ENCODE measurements at places on chromosomes 1 and 21.

GRCh38 chr1:154758346-154758745, 111.7 kb downstream of the KCNN3 start:
- DNase-seq, result no peak

DNA sequence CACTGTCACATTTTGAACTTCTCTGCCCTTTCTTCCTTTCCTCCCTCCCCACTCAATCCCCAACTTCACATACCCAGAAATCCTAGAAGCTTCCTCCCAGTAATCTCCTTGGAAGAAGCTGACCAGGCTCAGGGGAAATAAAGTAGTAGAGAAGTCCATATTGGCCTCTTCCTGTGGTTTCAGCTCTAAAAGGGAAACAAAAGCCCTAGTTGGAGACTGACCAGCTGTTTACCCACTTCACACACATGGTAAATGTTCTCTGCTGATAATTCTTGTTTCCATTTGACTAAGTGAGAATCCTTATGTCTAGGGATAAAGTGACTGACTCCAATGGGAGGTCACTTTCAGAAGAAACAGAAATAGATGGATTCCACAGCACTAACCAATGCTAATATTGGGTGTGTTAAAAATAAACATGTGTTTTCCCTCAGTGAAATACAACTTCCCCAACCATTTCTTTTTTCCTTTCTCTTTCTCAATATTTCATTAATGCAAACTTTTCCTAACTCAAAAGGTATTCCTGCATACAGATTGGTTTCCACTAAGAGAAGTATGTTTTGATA, 178.9 kb upstream of the DPT start:
- no peak for DNase-seq

- DNase-seq, result no peak
These were observed 255.1 kb downstream of the NFIA start for GRCh38 chr1:61337441-61337951.

GRCh38 chr1:97252076-97252475, 530.5 kb downstream of the PTBP2 start:
- no peak for DNase-seq

DNA sequence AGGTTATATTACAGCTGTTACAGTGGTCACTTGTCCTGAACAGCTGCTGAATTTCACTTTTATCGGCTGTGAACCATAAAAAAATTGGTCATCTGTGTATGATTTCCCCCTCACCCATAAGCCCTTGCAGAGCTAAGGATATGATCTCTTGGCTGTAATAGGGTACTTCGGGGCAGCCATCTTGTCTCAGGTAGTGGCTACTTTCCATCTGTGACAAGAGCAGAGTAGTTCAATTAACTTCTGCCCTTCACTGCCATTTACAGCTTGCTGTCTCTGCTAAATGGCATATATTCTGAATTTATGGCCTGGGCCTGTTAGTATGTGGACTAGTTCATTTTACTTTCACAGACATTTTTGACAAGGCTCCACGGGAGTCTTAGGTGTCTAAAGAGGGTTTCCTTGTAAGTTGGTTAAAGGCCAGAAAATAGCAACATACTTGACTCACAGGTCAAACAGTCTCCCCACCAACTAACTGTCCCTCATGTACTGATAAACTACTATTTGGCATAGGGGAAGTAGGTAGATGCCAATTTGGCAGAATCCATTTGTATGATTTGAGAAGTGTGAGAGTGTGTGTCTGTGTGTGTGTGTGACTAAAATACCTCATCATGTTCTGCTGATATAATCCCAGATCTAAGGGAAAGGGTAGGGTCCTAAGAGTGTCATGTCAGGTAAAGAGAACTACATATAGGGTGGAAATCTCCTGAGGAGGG, 151.6 kb downstream of the KCTD3 start:
- no peak for DNase-seq

DNA sequence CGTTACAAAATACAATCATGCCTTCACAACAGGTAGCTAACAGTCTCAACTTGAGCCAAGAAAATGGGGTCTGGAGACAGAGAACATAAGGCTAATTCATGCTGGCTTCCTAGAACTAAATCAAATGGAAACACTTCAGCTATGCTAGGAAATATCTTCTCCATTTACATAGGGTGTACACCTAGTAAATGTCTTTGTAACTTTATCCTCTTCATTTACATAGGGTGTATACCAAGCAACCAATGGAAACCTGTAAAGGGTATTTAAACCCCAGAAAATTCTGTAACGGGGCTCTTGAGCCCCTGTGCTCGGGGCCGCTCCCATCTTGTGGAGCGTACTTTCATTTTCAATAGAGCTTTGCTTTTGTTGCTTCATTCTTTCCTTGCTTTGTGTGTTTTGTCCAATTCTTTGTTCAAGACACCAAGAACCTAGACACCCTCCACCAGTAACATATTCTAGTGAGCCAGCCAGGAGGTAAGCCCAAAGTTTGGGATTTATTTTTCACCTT, 19.5 kb upstream of the CYP4X1 start:
- no peak for DNase-seq

- DNase-seq, result no peak
These were observed 167.6 kb upstream of the POGK start for GRCh38 chr1:166671627-166672026.

DNA sequence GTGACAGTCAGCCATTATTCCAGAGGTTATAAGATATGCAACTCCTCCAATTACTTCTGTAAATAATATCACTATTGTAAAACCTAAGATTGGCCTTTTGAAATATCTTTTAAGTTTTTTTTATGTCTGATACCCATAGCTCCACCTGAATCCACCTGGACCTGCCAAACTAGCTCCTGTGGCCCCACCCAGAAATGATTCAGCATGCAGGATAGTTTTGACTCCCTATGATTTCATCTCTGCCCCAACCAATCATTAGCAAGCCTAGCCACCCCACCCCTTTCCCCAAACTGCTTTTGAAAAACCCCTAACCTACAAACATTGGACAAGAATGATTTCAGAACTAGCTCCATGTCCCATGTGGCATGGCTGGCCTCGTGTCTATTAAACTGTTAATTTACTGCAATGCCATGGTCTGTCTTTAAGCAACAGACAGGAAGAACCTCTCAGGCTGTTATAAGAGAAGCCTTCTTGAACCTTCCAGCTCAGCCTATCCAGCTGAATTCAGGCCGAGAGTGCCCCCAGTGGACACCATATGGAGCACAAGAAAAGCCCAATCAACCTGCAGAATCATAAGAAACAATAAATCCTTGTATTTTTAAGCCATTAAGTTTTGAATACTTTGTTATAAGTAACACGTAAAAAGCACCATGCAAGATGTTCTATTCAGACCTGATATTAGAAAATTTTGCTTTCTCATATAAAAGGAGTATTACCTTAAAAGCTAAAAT, 263.0 kb upstream of the ZRANB2 start:
- DNase-seq, result no peak

- no peak for DNase-seq
These were observed 4.8 kb downstream of the OVGP1 start for GRCh38 chr1:111422546-111423391.
